IPS-NIHi11 (cell line): ENCODE measurements at places on chromosomes 3 and 15.

- DNase-seq = no peak
Observed at GRCh38 chr15:26128611-26129140, 265.5 kb upstream of the ATP10A start.

GRCh38 chr3:71554649-71555048 is 28.9 kb downstream of the FOXP1 start:
- DNase-seq = no peak

- DNase-seq = no peak
Observed at GRCh38 chr15:71393383-71393782, 278.1 kb downstream of the THSD4 start.

GRCh38 chr3:61173676-61174075 is 77.6 kb downstream of the FHIT start:
- DNase-seq = no peak

GRCh38 chr3:36418296-36418695 is 38.0 kb downstream of the STAC start:
- no peak for DNase-seq
